ENCODE measurements at places on chromosomes 1 and 21. TPM values are rescaled to one million over a fixed set of nuclear protein-coding genes. Genes with fewer than 3 reads are reported as not detected.

The AVPR1B gene
- total RNA-seq: not detected

The MCOLN3 gene
- 1.6 TPM for total RNA-seq

The UBE2U gene
- not detected for total RNA-seq

The KANK4 gene
- total RNA-seq: 10.1 TPM

The AMPD2 gene
- 29.9 TPM for total RNA-seq

The CLDN17 gene
- 1.1 TPM for total RNA-seq

The HUNK gene
- total RNA-seq: 5.5 TPM

The IVL gene
- total RNA-seq: 71.5 TPM

The FAM72D gene
- 0.99 TPM for total RNA-seq

The TMPRSS3 gene
- 0.30 TPM for total RNA-seq

The FMN2 gene
- 0.69 TPM for total RNA-seq

The UBL4B gene
- total RNA-seq: 0.20 TPM

The MX2 gene
- total RNA-seq: 4.5 TPM

The SPRR2A gene
- total RNA-seq: 1.6 TPM

The TMEM240 gene
- 2.1 TPM for total RNA-seq

DNA sequence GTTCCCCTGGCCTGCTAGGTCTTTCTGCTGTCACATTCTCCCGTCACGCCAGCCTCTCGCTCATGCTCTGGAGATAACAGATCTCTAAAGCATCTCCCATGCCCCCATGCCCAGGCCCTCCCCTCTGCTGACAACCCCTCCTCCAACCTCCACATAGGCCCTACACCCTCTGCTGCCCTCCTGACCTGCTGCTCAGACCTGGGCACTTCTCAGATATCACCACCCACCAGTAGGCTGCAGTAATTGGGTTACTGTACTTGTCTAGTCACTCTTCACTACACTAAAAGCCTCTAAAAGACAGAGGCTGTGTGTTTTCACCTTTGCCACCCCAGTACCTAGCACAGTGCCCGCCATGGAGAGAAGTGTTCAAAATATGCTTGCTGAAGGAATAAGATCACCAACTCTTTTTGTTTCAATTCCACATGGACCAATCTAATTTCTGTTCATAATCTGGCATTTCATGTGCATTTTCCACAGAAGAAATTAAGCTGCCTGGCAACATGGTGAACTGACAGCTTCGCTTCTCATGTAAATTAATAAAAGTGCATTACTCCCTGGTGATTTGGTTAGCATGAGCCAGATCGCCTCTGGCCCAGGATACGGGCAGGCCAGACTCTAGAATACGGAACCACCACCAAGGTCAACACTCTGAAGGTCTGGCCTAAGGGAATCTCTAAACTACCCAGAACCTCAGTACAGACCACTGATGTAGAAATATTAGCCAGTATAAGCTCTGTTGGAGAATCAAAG is 20.7 kb downstream of the LBR start:
- DNase-seq: no peak

DNA sequence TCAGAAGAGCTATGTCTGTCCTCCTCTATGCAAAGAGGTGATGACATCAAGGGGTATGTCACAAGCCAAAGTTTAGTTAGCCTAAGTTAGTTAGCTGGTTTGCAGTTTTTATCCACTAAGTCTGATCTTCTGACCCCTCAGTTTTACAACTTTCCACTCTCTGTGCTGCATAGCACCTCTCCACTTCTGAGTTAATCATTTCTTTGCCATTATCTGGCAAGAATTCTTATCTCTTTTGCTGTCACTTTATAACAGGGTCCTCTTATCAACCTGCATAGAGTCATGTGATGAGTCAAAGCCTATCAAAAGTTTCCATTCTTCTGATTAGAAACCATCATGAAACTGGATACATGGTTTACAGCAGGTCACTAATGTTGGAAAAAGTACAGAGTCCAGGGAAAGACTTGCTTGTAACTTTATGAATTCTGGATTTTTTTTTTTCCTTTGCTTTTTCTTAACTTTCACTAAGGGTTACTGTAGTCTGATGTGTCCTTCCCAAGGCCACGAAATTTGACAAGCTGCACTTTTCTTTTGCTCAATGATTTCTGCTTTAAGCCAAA is at the start of gene NR5A2:
NR5A2 (plus strand) TSS at position 447 of the 560 bp plus-strand sequence. CDS start 138 bp downstream, outside the sequence.
- DNase-seq: no peak

DNA sequence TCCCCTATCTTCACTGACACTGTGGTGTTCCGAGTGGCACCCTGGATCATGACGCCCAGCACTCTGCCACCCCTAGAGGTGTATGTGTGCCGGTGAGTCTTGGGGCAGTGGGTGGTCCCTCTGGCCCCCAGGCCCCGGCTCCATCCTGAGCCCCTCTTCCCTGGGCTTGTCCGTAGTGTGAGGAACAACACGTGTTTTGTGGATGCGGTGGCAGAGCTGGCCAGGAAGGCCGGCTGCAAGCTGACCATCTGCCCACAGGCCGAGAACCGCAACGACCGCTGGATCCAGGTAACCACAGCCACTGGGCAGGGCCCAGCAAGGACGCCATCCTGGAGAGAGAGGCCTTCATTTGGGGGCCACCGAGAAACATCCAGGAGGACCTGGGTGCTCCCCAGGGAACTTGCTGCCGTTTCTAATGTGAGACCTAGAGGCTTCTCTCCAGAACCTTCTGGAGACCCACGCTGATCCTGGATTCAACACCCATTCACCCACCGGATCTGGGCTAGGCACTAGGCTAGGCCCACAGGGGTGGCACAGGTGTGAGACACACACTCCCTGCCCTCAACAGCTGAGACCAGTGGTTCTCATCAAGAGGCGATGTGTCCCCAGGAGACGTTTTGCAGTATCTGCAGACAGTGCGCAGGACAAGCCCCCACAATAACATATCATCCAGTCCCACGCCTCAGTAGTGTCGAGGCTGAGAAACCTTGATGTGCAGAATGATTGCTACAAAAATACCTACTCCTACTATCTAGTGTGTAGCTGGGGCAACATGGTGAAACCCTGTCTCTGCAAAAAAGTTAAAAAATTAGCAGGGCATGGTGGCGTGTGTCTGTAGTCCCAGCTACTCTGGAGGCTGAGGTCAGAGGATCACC is 22.2 kb downstream of the PADI3 start:
- no peak for DNase-seq

DNA sequence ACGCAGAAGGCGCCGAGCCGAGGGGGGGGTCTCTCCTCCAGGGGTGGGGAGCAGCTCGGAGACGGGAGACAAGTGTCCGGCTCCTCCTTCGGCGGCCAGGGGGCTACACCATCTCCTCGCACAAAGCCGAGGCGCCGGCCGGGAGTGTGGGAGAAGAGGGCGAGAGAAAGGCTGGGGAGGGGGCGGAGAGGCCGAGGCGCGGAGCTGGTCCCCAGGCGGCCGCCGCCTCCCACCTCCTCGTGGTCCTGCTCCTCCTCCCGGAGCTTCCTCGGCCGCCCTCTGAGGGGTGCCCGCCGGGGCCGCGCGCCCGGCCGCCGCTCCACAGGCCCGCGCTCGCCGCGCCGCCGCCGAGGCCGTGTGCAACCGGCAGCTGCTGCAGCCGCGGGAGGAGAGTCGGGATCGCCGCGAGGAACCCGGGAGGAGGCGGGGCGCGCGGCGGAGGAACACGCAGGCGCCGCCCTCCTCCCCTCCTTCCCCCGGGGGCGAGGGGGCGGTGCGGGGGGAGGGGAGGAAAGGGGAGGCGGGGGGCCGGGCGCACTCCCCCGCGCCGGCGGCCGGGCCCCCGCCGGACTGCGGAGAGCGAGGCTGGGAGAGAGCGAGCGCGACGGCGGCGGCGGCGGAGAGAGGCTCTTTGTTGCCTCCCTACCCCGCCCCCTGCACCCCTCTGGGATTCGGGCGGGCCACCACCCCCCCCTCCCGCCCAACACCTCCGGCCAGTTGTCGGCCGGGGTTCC is at the start of gene ENAH:
ENAH (minus strand) TSS at position 395 of the 734 bp plus-strand sequence. CDS start 433 bp downstream, outside the sequence.
- DNase-seq: peak; percentile 72

DNA sequence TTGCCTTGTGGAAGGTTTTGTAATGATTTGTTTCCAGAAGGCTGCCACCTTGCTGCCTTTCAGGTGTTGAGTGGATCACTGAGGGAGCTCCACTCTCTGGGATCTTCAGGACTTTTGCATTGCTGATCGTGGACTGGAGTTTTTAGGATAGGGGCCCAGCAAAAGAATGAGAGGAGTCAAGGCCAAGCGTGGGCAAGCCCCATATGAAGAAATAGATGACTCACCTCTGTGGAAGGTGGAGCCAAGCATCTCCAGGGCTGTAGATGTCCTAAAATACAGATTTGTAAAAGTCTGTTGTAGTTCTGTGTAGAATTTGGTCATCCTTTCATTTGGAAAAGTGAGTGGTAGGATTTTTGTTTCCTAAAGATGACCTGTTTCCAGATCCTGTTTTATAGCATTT is 67.0 kb downstream of the ST3GAL3 start:
- no peak for DNase-seq

DNA sequence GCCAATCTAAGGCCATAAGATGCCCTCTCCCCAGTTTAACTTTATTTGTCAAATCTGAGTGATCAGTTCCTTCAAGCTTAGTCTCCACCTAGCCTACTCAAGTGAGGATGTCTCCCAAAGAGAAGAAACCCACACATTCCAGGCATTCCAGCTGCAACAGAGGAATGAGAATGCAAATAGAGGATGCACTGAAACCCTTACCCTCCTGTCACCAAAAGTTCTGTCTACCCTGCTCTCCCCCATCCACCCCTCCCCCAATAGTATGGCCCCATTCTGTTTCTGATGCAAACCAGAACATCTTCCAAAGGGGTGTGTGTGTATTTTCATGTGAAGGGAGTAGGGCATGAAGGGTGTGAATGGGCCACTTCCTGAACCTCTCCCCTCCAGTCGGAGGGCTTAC is 3.0 kb downstream of the DUSP23 start:
- no peak for DNase-seq

DNA sequence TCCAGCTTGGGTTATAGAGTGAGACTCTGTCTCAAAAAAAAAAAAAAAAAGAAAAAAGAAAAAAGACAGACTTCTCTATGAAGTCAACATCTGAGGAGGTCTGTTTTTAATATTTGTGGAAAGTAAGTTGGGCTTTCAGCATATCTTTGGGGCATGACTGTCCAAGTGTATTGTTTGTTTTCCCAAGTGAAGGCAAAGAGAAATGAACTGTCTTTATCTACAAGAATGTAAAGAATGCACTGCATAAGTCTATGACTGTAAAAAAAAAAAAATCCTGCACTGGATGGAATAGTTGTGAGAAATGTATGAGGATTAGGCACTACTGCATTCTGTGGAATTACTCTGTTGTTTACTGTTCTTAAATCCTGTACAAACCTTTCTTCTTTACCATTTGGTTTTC is 45.6 kb upstream of the TMEM61 start:
- peak; percentile 81 for DNase-seq

- peak; percentile 44 for DNase-seq
Measured at GRCh38 chr1:9280015-9280860, 12.5 kb upstream of the SPSB1 start.

DNA sequence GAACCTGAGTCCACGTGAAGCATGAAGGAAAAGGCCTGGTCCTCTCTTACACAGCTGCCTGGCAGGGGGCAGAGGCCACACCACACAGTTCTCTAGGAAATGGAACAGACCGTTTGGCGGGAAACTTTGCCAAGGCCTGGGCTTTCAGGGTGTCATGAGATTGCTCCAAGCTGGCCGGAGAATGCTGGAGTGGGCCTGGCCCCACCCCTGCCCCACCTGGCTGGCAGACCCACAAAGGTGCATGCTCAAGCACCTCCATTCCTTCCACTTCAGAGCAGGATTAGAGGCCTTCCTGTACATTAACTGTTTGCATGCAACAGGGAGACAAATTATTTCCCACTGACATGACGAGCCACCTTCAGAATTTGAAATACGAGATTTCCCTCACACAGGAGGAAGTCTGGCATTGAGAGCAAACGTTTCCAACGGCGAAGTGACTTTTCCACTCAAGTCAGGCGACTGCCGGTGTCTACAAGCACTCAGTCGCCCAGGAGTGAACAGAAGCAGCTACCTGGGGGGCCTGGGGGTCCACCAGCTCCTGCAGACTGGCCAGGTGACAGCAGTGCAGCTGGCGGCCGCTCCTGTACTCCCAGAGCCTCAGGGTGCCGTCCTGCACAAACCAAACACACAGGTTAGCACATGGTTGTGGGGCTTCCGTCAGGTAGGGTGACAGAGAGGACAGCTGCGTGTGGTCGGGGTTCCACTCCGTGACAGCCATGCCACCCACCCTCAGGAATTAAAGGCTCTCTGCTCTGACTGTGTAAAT is 24.0 kb downstream of the WDR4 start:
- no peak for DNase-seq

- DNase-seq: no peak
Measured at GRCh38 chr1:42765269-42765668, 1.6 kb downstream of the P3H1 start.

GRCh38 chr1:15736892-15737261 is 819 bp downstream of the SLC25A34 start:
- no peak for DNase-seq

DNA sequence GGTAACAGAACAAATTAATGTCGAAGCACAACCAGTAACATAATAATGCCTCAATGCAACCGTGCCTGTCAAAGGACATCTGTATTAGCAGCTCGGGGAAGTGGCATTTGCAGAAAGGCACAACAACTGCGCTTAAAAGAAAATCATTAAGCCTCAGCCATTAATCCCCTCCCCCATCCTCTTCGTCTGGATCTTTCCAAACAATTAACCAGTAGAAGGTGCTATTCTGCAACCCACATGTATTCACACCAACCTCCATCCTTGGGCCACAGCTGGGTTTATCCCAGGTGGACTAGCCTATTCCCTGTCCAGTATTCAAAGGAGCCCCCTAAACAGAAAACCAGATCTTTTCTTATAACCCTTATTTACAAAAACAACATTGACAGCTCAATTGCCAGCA is 2.6 kb downstream of the RERE start:
- DNase-seq: no peak

DNA sequence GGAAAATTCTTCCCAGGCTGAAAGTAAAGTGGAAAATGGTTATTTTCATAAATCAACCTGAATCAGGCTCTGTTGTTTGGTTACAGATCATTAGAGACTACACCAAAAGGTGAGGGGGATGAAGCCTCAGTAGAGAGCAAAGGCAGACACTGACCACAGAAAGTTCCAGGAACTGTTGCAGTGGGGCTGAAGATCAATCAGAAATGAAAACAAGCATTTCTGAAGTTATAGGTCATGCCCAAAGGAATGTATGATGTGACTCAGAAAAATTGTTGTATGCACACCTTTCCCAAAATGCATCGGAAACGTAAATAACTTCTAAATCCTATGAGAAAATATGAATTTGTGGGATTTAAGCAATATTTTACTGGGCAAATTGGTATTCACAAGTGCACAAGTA is 63.3 kb downstream of the FYB2 start:
- no peak for DNase-seq

GRCh38 chr1:21932127-21932526 is 5.0 kb downstream of the HSPG2 start:
- DNase-seq: no peak

- DNase-seq: peak; percentile 80
Measured at GRCh38 chr1:22815421-22816066, 104.9 kb downstream of the EPHB2 start.

- DNase-seq: no peak
Measured at GRCh38 chr1:38029081-38029681, 16.6 kb downstream of the UTP11 start.

All from skin of body (tissue), 3 donors.